ENCODE measurements at places on chromosomes 5 and 9.

- H3K36me3 ChIP-seq, result no peaks in the 10 kb centered on the region
- H3K4me3 ChIP-seq, result no peak overlapping the region
- no peak for DNase-seq
- H3K4me1 ChIP-seq, result no peaks in the 10 kb centered on the region
- H3K27me3 ChIP-seq, result no peaks in the 10 kb centered on the region
These were observed 19.0 kb downstream of the RICTOR start for GRCh38 chr5:39055027-39055767.

DNA sequence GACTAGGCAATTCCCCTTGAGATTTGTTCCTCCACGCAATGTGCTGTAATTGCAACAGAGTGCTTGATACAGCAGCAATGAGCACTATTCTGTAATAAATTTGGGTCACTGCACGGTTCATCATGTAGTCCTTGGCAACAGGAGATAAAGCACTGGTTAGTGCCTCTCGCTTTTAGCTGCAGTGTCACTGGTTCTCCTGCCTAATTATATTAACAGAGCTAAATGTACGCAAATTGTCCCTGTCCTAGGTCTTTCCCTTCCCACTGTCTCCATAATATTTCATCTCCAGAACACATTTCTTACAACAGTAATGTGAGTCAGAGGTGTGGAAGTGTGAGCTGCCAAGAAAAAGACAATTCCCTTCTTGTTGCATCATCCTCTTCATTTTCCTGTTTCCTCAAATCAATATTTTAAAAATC, 553.1 kb downstream of the ZNF608 start:
- H3K27me3 ChIP-seq, result peaks cover 2% of the 10 kb centered on the region
- H3K4me3 ChIP-seq, result no peak overlapping the region
- no peak overlapping the region for H3K27ac ChIP-seq
- no peak for DNase-seq
- H3K4me1 ChIP-seq, result no peaks in the 10 kb centered on the region

GRCh38 chr5:172496671-172497371, 42.5 kb upstream of the SH3PXD2B start:
- no peak overlapping the region for H3K27ac ChIP-seq
- DNase-seq, result no peak
- H3K4me1 ChIP-seq, result no peaks in the 10 kb centered on the region
- no peaks in the 10 kb centered on the region for H3K36me3 ChIP-seq

DNA sequence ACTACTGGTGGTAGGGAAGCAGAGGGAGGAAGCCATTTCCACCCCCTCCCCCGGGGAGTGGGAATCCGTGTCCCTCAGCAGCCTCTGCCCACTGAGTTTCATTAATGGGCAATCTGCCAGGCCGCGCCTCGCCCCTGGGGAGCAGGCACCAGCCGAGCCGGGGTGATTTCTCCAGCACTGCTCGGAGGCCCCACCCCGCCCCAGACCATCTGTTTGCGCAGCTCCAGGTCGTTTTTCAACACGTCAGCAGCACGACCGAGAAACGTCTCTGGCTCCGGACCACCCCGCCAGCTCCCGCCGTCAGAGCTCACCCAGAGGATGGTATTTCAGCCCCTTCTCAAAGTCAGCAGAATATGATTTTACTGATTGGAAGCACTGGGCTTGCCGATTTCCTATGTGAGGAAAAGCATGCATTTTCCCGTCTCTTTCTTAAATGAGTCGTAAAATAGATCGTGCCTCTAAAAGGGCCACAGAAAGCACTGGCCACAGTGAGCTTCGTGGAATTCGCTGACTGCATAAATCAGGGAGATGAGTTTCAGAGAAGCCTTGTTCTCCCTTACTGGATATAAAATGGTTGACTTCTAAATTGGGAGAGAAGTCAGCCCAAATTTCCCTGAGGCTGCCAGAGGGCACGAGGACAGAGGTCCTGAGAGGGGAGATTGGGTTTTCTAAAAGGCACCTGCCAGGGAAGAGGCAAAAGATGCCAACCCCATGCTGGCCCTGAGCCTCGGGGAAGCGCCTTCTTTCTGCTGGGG, 47.0 kb downstream of the OLFM1 start:
- no peaks in the 10 kb centered on the region for H3K36me3 ChIP-seq
- H3K27ac ChIP-seq, result peak overlapping the region; percentile 44
- H3K27me3 ChIP-seq, result no peaks in the 10 kb centered on the region
- H3K4me1 ChIP-seq, result peaks cover 30% of the 10 kb centered on the region

- H3K27me3 ChIP-seq, result no peaks in the 10 kb centered on the region
- H3K4me3 ChIP-seq, result no peak overlapping the region
- H3K27ac ChIP-seq, result no peak overlapping the region
- DNase-seq, result no peak
These were observed 4.8 kb upstream of the NFIL3 start for GRCh38 chr9:91428436-91428835.

Data from A673 (cell line).